ENCODE measurements at places on chromosomes 6 and 20. TPM values are rescaled to one million over a fixed set of nuclear protein-coding genes. Genes with fewer than 3 reads are reported as not detected.

Gene MAS1
- not detected for total RNA-seq

Gene SOX4
- 108 TPM for total RNA-seq

Gene EFCAB8
- not detected for total RNA-seq

Gene NRSN1
- total RNA-seq: not detected

Gene MEP1A
- total RNA-seq: not detected

Gene PRR18
- total RNA-seq: not detected

Gene SNAP25
- 0.34 TPM for total RNA-seq

Gene NKAIN2
- total RNA-seq: 0.06 TPM

Gene NR2E1
- not detected for total RNA-seq

Gene BEND6
- total RNA-seq: 0.53 TPM

Gene LAMA5
- total RNA-seq: 283 TPM

Gene KIF3B
- total RNA-seq: 21.2 TPM

Gene RIMS1
- 0.82 TPM for total RNA-seq

Gene RAD21L1
- total RNA-seq: not detected

Gene LCA5
- total RNA-seq: 3.3 TPM

Gene OR12D2
- not detected for total RNA-seq

Gene DSN1
- total RNA-seq: 13.3 TPM

Gene SOX18
- 102 TPM for total RNA-seq

Gene FOXF2
- total RNA-seq: not detected

Gene TSHZ2
- total RNA-seq: 0.63 TPM

Gene CBLN4
- total RNA-seq: not detected

Gene EYA4
- 0.12 TPM for total RNA-seq

Gene TMEM63B
- 80.8 TPM for total RNA-seq

Gene MATN4
- total RNA-seq: not detected

Gene GDAP1L1
- total RNA-seq: not detected

Gene ADGRF1
- 0.82 TPM for total RNA-seq

Gene RRAGD
- 3.5 TPM for total RNA-seq

Gene OPRL1
- 4.5 TPM for total RNA-seq

Gene BCAS1
- not detected for total RNA-seq

Gene SNPH
- total RNA-seq: 12.2 TPM

Gene KCNQ2
- not detected for total RNA-seq

Gene DZANK1
- total RNA-seq: 2.3 TPM

Gene PI3
- not detected for total RNA-seq

Gene RIPOR3
- total RNA-seq: not detected

Gene CFAP61
- not detected for total RNA-seq

Gene MYCT1
- total RNA-seq: 156 TPM

Gene PAX1
- total RNA-seq: not detected

Gene CRYBG1
- total RNA-seq: 34.0 TPM

Gene OR12D3
- total RNA-seq: not detected

Gene ZC2HC1B
- not detected for total RNA-seq

Gene NQO2
- 21.6 TPM for total RNA-seq

Gene MGME1
- 18.6 TPM for total RNA-seq

Gene C20orf141
- total RNA-seq: not detected

Gene CRISP3
- total RNA-seq: not detected

Gene TMEM244
- not detected for total RNA-seq

Gene RBM24
- 5.5 TPM for total RNA-seq

Gene PRPH2
- total RNA-seq: 0.15 TPM

Gene HCRTR2
- total RNA-seq: not detected

Gene GRIK2
- 0.39 TPM for total RNA-seq

Gene MTFR2
- total RNA-seq: 6.4 TPM

Gene HEY2
- 0.34 TPM for total RNA-seq

Gene FAM83B
- total RNA-seq: 0.29 TPM

Gene RIPOR2
- total RNA-seq: not detected
